ENCODE measurements at places on chromosomes 12 and 14. TPM values are rescaled to one million over a fixed set of nuclear protein-coding genes. Genes with fewer than 3 reads are reported as not detected.

FAIM2 gene
- total RNA-seq = 3.7 TPM

OR4Q2 gene
- total RNA-seq = not detected

HSPA2 gene
- 51.7 TPM for total RNA-seq

KCNC2 gene
- not detected for total RNA-seq

APPL2 gene
- total RNA-seq = 19.3 TPM

INHBC gene
- total RNA-seq = 0.13 TPM

SLC5A8 gene
- not detected for total RNA-seq

GRCh38 chr14:54687750-54688119 is 120.8 kb downstream of the SAMD4A start:
- H3K4me3 ChIP-seq = no peak overlapping the region
- H3K36me3 ChIP-seq = no peaks in the 10 kb centered on the region
- peak; percentile 40 for DNase-seq
- H3K27ac ChIP-seq = peak overlapping the region; percentile 86
- no peaks in the 10 kb centered on the region for H3K27me3 ChIP-seq
- peaks cover 91% of the 10 kb centered on the region for H3K4me1 ChIP-seq

DNA sequence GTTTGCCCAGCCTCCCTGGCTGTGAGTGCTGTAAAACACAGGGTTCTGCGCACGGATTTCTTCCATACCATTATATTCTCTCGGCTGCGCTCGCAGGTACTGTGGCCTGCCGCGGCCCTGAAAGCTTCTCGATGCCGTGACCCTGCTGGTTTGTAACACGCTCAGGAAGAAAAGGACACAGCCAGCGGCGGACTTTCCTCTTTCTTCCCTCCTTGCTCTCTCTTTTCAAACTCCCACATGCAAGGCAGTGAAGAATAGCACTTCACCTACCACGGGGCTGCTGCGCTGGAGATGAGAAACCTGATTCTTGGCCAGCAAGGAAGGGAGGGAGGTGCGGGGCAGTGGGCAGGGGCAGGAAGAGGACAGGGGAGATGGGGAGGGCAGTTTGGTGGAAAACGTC is 130.2 kb downstream of the RBM19 start:
- H3K27me3 ChIP-seq = no peaks in the 10 kb centered on the region
- no peak overlapping the region for H3K4me3 ChIP-seq
- H3K36me3 ChIP-seq = no peaks in the 10 kb centered on the region
- no peaks in the 10 kb centered on the region for H3K4me1 ChIP-seq

- no peak overlapping the region for H3K27ac ChIP-seq
- H3K36me3 ChIP-seq = no peaks in the 10 kb centered on the region
- no peak for DNase-seq
- no peaks in the 10 kb centered on the region for H3K27me3 ChIP-seq
- H3K4me3 ChIP-seq = no peak overlapping the region
- H3K4me1 ChIP-seq = peaks cover 2% of the 10 kb centered on the region
Observed at GRCh38 chr14:95297832-95298231, 21.9 kb downstream of the CLMN start.

- H3K4me1 ChIP-seq = no peaks in the 10 kb centered on the region
- H3K36me3 ChIP-seq = no peaks in the 10 kb centered on the region
- H3K4me3 ChIP-seq = no peak overlapping the region
Observed at GRCh38 chr12:68348419-68348818, 16.3 kb upstream of the MDM1 start.

DNA sequence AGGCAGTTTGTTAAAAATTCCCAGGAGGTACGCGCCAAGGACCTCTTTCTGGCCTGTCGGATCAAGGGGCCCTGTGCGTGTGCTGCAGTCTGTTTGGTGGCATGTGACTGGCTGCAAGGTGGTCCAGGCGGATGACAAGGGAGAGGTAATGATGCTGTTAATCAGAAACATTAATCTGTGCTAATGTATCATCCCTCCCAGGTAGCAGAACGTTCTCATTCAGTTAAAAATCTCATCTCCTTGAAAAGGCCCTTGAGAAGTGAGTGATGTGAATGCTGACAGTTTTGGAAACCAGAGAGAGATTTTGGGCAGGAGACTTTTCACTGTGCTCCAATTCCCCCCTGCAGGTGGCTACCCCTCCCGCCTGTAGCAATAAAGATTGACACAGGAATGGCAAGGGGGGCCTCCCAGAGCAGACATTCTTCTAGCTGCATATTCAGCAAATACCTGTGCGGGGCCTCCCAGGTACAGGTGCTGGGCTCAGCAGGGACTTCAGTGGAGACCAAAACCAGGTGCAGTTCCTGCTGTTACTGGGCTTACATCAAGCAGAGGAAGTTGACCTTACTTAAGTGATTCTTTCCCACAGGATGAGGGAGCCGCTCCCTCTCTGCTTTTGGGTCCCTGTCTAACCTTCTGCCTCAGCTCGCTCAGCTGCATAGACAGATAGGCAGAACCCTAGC is 364.8 kb downstream of the CACNA1C start:
- DNase-seq = no peak
- H3K4me3 ChIP-seq = no peak overlapping the region
- peaks cover 58% of the 10 kb centered on the region for H3K4me1 ChIP-seq
- no peaks in the 10 kb centered on the region for H3K36me3 ChIP-seq
- no peak overlapping the region for H3K27ac ChIP-seq

- no peak for DNase-seq
- H3K36me3 ChIP-seq = no peaks in the 10 kb centered on the region
- no peaks in the 10 kb centered on the region for H3K4me1 ChIP-seq
- no peak overlapping the region for H3K27ac ChIP-seq
Observed at GRCh38 chr14:20818861-20819260, 16.2 kb upstream of the RNASE1 start.

- no peak for DNase-seq
- H3K4me3 ChIP-seq = no peak overlapping the region
- H3K27ac ChIP-seq = no peak overlapping the region
- no peaks in the 10 kb centered on the region for H3K36me3 ChIP-seq
- H3K4me1 ChIP-seq = no peaks in the 10 kb centered on the region
Observed at GRCh38 chr14:59905188-59905587, 14.8 kb upstream of the LRRC9 start.

- H3K27me3 ChIP-seq = no peaks in the 10 kb centered on the region
- no peaks in the 10 kb centered on the region for H3K36me3 ChIP-seq
- DNase-seq = no peak
- peak overlapping the region; percentile 1 for H3K27ac ChIP-seq
Observed at GRCh38 chr12:89138048-89138852, 214.1 kb downstream of the DUSP6 start.

DNA sequence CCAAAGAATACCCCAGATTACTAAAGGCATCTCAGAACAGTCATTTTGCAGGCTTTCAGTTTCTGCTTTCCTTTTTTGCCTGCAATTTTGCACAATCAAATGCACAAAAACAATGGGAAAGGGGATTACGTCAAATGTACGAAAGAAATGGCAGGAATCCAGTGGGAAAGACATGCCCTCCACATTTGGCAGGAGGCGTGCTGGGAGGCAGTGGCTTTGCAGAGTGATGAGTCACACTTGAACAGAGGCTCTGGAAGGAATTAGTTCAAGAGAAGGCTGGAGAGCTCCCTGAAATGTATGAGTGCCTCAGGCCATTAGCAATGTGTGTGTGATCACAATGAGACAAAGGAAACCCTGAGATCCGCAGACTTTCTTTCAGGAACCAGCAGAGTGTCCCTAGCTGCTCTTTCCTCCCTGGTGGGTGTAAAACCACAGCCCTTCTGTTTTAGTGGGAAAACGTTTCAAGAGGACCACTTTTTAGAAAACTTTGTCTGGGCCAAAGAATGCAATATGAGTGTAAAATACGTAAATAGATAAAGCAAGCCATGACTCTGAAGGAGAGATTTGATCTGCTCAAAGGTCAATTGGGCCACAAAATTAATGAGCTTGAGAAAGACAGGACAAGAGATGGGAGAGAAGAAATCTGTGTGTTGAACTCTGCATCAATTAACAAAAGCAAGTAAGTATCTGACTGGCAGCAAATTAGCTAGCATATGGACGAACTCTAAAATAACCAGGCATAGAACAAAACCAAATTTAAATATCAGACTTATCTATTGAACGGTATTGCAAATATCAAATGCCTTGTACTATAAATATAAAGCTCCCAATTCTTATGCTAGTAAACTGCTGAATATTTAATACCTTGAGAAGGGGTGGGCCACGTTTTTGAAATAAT is 155.4 kb upstream of the PDE3A start:
- H3K36me3 ChIP-seq = no peaks in the 10 kb centered on the region
- peak overlapping the region; percentile 76 for H3K27ac ChIP-seq
- peak; percentile 89 for DNase-seq
- H3K4me1 ChIP-seq = peaks cover 26% of the 10 kb centered on the region
- no peaks in the 10 kb centered on the region for H3K27me3 ChIP-seq

DNA sequence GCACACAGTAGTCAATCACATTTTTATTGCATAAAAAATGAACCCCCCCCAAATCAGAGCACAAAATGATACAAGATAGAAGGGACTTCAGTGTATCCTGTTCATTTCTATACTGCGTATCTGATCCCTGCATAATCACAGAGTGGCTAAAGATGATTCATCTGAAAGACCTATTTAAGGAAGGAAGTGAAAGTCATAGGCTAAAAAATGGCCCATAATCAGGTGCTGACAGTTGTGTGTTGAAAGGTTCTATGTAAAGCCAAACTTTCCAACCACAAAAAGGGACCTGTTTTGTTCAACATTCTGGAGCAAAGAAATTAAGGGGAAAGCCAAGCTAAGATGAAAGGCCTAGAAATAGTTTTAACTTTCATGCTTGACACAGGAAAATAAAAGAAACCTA is 147.8 kb upstream of the ATP2B1 start:
- H3K27ac ChIP-seq = no peak overlapping the region
- no peaks in the 10 kb centered on the region for H3K27me3 ChIP-seq
- H3K36me3 ChIP-seq = no peaks in the 10 kb centered on the region
- DNase-seq = no peak
- no peaks in the 10 kb centered on the region for H3K4me1 ChIP-seq

- H3K27ac ChIP-seq = no peak overlapping the region
- DNase-seq = no peak
- H3K36me3 ChIP-seq = no peaks in the 10 kb centered on the region
- no peaks in the 10 kb centered on the region for H3K27me3 ChIP-seq
Observed at GRCh38 chr12:51205350-51205749, 12.5 kb downstream of the POU6F1 start.

DNA sequence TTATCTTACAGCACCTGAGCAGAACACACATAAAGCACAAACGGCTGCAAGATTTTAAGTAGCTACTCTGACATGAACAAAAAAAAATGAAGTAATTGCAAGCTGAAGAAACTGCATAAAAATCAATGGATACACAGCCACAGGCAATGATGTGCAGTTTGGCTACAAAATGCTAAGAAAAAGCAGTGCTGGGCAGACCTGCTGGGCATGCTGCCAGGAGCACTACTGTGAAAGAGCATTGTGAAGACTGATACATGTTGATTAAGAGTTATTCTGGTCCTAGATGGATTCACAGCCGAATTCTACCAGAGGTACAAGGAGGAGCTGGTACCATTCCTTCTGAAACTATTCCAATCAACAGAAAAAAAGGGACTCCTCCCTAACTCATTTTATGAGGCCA is 20.1 kb upstream of the RTN1 start:
- no peak overlapping the region for H3K27ac ChIP-seq
- H3K4me3 ChIP-seq = no peak overlapping the region
- H3K4me1 ChIP-seq = no peaks in the 10 kb centered on the region
- H3K36me3 ChIP-seq = no peaks in the 10 kb centered on the region
- no peak for DNase-seq

DNA sequence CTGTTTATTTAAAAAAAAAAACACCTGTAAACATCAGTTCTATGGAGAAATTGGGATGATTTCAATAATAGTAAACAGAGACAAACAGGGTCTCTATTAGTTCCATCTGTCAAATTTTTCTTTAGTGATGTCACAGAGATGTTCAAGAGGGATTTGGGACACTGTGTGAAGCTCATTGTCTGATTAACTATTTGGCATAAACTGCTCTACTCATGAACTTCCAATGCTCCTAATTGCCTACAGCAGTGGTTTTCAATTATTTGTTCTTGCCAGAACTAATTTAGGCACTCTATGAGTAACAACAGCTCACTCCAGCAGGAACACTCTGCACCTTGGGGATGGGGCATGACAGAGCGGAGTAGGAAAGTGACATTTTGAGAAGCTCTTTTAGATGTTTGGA is 250.1 kb upstream of the PRKD1 start:
- no peak for DNase-seq
- no peaks in the 10 kb centered on the region for H3K4me1 ChIP-seq
- no peaks in the 10 kb centered on the region for H3K27me3 ChIP-seq

- no peak overlapping the region for H3K27ac ChIP-seq
- no peak for DNase-seq
- no peaks in the 10 kb centered on the region for H3K36me3 ChIP-seq
- H3K4me1 ChIP-seq = no peaks in the 10 kb centered on the region
Observed at GRCh38 chr14:56008150-56008549, 110.1 kb upstream of the PELI2 start.

DNA sequence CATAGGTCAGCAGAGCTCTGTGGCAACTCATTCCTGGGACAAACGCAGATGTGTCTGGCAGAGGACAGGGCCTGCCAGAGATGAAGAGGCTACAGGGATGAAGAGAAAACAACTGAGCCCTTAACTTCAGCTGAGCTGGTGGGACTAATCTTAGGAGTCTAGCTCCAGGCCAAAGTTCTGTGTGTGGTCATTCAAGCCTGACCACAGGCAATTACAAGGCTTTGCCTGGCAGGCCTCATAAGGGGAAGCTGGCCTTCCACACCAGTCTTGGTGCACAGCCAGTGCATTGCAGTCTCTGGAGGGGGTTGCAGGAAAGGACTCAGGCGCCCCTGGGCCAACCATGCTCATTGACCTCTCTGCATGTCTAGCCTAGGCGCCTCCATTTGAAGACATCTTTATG is 127.6 kb upstream of the DAAM1 start:
- no peaks in the 10 kb centered on the region for H3K36me3 ChIP-seq
- no peak for DNase-seq
- no peaks in the 10 kb centered on the region for H3K27me3 ChIP-seq
- no peaks in the 10 kb centered on the region for H3K4me1 ChIP-seq

DNA sequence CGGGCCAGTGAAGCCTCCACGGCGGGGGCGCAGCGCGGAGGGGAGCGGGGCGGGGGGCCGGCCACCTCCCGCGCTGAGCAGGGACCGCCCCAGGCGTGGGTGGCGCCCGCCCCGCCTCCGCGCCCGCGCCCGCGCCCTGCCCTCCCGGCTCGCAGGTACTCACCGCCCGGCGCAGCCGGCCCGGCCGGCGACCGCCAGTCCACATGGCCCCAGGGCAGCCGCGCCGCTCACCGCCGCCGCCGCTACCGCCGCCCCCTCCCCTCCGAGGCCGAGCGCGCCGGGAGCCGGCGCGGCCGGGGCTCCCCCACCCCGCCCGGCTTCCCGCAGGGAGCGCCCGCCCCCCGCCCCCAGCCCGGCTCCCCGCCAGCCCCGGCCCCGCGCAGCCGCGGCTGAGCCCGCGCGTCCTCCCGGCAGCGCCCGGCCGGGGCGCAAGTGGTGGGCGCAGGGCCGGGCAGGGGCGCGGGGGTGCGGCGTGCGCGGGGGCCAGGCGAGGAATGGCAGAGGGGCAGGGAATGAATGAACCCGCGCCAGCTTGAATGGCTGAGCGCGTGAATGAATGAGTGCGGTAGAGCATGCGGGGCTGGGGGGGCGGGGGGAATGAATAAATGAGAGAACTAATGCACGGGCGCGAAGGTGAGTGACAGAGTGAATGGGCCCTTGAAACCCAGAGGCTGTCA is at the start of gene BEGAIN:
TSS of gene BEGAIN (minus strand) at position 332 of the 677 bp plus-strand sequence. CDS start at position 205, 127 bp downstream.
- no peaks in the 10 kb centered on the region for H3K36me3 ChIP-seq
- peaks cover 48% of the 10 kb centered on the region for H3K27me3 ChIP-seq
- H3K4me3 ChIP-seq = peak within 1 kb of the TSS; percentile 28

- H3K36me3 ChIP-seq = no peaks in the 10 kb centered on the region
- DNase-seq = no peak
- H3K4me1 ChIP-seq = peaks cover 47% of the 10 kb centered on the region
Observed at GRCh38 chr12:30694412-30695198, 1.1 kb downstream of the IPO8 start.

Measured in heart right ventricle (tissue), 16 donors.